ENCODE measurements at places on chromosomes 13 and 19. TPM values are rescaled to one million over a fixed set of nuclear protein-coding genes. Genes with fewer than 3 reads are reported as not detected.

GRCh38 chr19:5356918-5357317, 16.3 kb upstream of the PTPRS start:
- no peak for DNase-seq

- DNase-seq = no peak
These were observed 1075.8 kb downstream of the PCDH9 start for GRCh38 chr13:66154354-66154753.

DNA sequence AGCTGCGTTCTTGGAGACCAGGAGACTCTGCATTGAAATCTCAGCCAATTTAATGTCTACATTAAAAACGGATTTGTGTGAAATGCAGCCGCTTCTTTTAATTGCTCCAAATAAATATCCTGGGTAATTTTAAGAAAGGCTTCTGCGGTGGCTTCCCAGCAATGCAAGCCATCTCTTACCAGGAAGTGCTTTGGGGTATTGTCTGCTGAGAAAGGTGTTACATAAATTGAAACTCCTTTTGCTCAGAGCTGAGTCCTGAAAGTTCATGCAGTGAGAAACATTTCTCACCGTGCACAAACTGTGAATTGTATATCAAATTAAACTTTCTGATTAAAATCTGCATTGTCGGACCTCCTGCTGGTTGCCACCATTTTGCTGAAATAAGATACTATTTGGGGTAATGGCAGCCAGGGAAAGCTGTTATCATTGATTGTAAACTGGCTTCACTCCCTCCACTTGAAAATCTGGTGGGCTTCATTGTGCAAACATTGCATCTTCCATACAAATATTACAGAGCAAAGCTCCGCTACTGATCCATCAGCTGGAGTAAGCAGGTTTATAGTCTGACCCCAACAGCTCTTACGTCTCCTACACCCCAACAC, 59.5 kb downstream of the ZIC5 start:
- DNase-seq = no peak

GRCh38 chr19:51777570-51778462, 16.8 kb downstream of the FPR2 start:
- DNase-seq = no peak

DNA sequence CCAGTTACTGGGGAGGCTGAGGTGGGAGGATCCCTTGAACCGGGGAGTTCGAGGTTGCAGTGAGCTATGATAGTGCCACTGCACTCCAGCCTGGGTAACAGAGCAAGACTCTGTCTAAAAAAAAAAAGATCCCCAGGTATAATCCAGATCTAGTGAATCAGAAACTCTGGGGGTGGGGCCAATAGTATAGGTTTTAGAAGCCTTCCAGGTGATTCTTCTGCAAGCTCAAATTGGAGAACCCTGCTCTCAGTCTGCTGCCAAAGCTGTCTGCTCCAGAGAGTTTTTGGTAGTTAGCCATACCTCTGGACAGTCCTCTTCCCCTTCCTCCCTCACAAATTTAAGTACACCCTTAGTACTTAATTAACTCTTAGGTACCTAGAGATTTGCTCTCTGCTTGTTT, 28.0 kb downstream of the SERP2 start:
- no peak for DNase-seq

DNA sequence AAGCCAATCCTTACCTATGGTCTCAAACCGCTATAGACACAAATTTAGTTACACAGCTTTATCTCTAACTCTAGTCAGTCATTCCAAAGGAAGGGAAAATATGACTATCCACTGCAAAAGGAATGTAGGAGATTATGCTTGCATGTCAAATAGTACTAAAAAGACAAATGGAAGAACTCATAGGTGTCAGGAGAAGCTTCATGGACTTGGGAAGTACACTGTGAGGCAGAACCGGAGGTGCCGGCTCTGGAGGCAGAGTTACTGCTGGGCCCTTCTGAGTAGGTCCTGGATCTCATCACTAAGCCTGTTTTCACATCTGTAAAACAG, 97.5 kb downstream of the FOXO1 start:
- no peak for DNase-seq

DNA sequence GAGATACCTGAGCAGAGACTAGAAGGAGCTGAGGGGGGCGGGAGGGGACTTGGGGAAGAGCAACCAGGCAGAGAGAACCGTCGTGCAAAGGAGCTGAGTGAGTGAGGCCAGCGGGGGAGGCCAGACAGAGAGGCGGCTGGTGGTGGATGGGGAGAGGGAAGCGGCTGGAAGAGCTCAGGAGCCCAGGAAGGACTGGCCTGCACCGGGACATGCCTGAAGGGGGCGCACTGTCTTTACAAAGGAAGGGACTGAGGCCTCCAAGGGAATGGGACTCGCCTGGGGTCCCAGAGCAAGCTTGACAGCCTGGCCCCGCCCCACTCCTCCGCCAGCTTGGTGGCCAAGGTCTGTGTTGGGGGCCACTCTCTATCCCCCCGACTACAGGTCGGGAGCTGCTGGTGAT, 14.9 kb downstream of the ONECUT3 start:
- DNase-seq = no peak

Gene PIAS4
- 23.2 TPM for total RNA-seq

Gene TMEM59L
- not detected for total RNA-seq
